CD4-positive, alpha-beta T cell treated with Interleukin-6 at 100 ng/mL for 8 hours (primary cell): ENCODE measurements at places on chromosomes 11 and 22.

GRCh38 chr11:131186629-131187101 lies 183.8 kb upstream of the NTM start:
- DNase-seq = no peak

DNA sequence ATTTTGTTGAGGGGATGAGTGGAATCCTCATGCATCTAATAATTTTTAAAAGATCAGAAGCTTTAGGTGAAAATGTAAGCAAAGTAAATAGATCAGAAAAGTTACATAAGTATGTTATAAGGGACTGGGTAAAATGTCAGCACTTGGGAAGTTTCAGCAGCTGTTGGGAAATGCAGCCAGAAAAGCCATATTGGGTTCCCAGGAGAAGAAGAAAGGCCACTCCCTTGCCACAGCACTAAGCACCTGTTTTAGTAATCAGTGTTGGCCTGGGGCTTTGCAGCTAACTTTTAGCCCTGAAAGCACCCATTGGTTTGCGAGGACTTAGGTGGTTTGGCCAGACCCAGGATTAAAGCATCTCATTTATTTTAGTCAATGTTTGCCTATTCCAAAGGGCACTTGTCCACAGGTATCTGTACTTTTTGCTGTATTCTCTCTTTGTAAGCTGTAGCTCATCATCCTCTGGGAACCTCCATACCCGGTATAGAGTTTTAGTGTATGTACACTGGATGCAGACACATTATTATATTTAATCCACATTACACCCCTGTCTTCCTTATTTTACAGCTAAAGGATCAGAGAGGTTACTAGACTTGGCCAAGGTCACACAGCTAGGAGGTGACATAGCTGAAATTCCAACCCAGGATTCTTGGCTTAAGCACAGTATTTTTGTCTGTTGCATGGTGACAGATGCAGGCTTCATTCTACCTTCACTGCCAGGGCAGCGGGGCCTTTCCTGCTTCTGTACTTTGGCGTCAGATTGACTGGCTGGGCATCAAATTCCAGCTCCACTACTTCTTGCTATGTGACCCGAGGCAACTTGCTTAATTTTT lies 127.7 kb upstream of the SESN3 start:
- no peak for DNase-seq

DNA sequence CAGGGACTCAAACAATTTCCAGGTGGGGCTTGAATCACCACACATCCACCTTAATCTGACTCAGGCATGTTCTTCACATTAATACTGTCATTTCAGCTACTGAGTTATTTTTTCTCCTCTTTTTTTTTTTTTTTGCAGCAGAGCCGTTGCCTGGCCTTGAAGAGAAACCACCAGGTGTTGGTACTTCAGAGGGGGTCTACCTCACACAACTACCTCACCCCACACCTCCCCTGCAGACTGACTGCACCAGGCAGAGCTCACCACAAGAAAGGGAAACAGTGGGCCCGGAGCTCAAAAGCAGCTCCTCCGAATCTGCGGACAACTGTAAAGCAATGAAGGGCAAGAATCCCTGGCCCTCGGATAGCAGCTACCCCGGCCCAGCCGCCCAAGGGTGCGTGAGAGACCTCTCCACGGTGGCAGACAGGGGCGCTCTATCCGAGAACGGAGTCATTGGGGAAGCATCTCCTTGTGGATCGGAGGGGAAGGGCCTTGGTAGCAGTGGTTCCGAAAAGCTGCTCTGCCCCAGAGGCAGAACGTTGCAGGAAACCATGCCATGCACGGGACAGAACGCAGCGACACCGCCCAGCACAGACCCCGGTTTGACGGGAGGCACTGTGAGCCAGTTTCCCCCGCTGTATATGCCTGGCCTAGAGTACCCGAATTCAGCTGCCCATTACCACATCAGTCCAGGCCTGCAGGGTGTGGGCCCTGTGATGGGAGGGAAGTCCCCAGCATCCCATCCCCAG lies 15.1 kb upstream of the SLC25A18 start:
- DNase-seq = no peak

GRCh38 chr11:79121351-79121750 lies 319.5 kb downstream of the TENM4 start:
- DNase-seq = no peak

DNA sequence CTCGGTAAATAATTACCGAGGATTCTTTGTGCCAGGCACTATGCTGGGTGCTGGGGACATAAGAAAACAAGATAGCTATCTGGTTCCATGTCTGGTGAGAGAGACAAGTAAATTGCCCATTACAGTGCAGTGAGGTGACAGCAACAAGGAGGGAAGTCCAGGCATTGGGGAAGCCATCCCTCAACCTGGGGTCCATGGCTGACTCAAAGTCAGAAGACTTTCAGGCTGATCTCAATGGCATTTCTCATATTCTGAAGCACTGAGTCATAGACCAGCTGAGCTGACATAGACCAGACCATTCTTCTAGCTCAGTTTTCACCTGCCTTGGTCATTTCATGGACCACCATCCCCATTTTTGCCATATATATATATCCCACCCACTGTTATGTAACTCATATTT lies 158.8 kb downstream of the TTC17 start:
- no peak for DNase-seq

- DNase-seq = no peak
These were observed 24.9 kb downstream of the CLTCL1 start for GRCh38 chr22:19266547-19267086.

- no peak for DNase-seq
These were observed 1.2 kb downstream of the CNGA4 start for GRCh38 chr11:6240139-6240538.

- no peak for DNase-seq
These were observed 4.2 kb upstream of the ME3 start for GRCh38 chr11:86676533-86677154.

GRCh38 chr11:90204832-90205646 lies 17.8 kb downstream of the CHORDC1 start:
- peak; percentile 38 for DNase-seq
